ENCODE measurements at places on chromosomes 2 and 18.

- no peak for DNase-seq
Observed at GRCh38 chr2:86204458-86204857, 5.2 kb downstream of the MRPL35 start.

GRCh38 chr2:136769871-136770270 lies 4.5 kb downstream of the THSD7B start:
- no peak for DNase-seq

DNA sequence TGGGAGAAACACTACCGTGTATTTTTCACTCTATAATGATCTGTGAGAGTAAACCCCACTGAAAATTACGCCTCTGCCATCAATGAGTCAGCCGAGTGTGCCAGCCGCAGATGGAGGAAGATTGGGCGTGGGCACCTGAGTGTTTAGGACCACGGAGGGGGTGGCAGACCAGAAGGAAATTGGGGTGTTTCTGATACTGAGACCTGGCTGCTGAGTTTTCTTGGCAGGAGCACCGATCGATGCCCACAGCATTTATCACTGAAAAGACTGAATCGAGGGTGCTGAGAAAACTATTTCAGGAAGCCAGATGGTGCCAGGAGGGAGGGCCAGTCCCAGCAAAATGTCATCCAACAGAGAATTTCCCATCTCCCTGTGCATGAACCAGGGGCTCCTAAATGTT lies 91.9 kb upstream of the TPO start:
- DNase-seq: no peak

DNA sequence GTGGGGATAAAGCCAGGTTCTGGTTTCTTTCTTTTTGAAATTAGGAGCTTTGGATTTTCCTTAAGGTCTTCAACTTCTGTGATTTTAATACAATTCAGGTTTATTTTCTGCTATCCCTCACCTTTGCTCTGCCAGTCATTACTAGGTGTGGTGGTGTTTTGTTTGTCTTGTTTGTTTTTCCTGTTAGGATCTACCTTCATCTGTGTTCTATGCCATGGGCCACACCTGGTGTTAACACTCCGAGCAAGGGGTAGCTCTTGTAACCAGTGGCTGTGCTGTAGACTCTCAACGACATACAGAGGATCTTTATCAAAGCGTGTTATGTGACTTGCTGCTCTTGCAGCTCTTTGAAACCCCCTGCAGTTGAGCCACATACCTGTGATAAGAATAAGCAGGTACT lies 38.6 kb downstream of the MGAT5 start:
- DNase-seq: no peak

- no peak for DNase-seq
Observed at GRCh38 chr2:237727363-237727762, 71.2 kb upstream of the RBM44 start.

- DNase-seq: no peak
Observed at GRCh38 chr2:28463211-28463816, 32.5 kb upstream of the PLB1 start.
